Caki2 (cell line): ENCODE measurements at places on chromosomes 7 and 10. TPM values are rescaled to one million over a fixed set of nuclear protein-coding genes. Genes with fewer than 3 reads are reported as not detected.

GRCh38 chr10:128751284-128751683, 625.1 kb upstream of the MKI67 start:
- peak; percentile 34 for DNase-seq

GRCh38 chr7:55887821-55888247, 578 bp downstream of the ZNF713 start:
- DNase-seq: peak; percentile 8

Gene LEP
- not detected in 2 replicates for total RNA-seq

Gene IFIT1
- total RNA-seq: 19.8 and 26.9 TPM in 2 replicates

Gene TACC2
- total RNA-seq: 21.6 and 21.8 TPM in 2 replicates

- no peak for DNase-seq
Observed at GRCh38 chr10:107546284-107546683, 381.8 kb upstream of the SORCS1 start.

GRCh38 chr7:50667789-50668226, 102.6 kb upstream of the DDC start:
- DNase-seq: no peak

DNA sequence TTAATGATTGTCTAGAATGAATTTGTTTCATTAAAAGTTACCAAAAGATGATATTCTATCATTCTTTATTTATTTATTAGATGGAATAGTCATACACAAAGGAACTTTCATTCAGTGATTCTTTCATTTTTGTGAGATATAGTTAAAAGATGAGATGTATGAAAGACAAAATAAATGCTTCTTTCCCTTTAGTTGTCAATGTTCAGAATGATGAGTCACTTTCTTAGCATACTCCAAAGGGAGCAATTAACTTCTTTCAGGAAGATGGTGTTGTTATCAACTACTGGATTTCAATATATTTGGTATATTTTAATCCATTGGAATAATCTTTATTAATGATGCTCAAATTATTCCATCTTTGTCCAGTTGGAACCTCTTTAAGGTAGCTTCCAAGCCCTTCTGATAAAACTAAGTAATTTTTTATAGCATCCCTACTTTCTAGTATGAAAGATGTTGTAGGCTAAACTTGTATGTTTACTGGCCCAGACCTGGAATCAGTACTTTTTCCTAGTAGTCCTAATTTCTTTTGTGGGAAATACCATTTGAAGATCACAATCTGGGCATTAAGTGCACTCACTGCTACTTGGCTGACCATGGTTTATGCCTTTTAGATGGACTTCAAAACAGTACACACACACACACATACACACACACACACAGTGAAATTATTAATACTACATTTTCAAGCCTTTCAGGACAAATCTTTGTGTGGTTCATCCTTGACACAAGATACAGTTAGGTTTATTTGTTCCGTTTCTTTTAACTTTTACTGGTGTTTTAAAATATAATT, 2.5 kb downstream of the GIMAP7 start:
- no peak for DNase-seq

DNA sequence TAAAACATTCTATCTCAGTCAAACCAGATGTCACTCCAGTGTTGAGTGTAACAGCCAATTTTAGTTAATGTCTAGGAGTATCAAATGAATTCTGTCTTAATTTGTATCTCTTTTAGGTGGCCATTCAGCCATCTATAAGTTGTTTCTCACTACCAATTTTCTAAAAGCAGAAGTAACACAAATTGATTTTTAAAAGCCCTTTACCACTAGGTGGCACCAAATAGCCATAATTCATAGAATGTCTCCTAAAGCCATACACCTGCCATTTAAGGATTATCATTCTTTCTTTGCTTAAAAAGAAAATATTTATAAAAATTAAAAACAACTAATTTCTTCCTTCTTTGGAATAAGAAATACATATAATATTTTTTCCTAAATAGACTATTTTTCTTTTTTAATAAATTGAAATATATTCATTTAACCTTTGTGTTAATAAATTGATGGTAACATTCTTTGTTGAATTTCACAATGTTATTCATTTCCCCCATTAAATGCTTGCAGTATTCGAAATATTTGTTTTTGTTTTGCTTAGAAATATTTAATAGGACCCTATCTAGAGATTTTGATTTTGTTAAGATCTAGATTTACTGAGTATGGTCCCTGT, 107.8 kb upstream of the PPP1R3A start:
- no peak for DNase-seq

Gene PLEKHA1
- 42.6 and 58.2 TPM in 2 replicates for total RNA-seq

DNA sequence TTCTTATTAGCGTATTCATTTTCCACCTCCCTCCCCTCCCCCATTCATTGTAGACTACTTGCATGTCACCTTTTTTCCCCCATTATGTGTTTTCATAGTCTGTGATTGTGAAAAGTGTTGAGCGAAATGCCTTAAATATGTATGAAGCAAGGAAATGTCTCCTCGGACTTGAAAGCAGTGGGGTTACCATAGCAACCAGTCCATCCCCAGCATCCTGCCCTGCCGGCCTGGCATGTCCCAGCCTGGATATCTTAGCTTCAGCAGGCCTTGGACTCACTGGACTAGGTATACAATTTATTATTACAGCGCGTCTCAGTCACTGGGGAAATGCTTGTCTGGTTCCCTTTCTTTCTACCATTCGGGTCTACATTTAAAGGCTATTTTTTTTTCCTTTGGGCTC, 283.6 kb downstream of the BICC1 start:
- DNase-seq: no peak

GRCh38 chr7:22445140-22445743, 54.7 kb downstream of the STEAP1B start:
- no peak for DNase-seq

Gene VGF
- total RNA-seq: 0.14 and 0.74 TPM in 2 replicates

DNA sequence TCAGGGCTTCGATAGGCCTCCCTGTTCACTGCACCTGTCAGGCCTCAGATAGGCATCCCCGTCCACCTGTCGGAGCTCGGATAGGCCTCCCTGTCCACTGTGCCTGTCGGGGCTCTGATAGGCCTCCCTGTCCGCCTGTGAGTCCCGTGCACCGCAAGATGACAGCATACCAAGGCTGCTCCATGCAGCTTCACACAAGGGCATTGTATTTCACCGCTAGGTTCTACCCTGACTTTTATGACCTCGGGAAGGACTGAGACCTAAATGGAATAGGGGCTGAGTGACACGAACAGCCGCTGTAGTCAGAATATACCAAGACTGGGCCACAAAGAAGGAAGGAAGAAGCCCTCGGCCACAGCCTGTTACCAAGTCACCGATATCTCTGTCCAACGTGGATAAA, 271.2 kb downstream of the DIP2C start:
- DNase-seq: no peak

DNA sequence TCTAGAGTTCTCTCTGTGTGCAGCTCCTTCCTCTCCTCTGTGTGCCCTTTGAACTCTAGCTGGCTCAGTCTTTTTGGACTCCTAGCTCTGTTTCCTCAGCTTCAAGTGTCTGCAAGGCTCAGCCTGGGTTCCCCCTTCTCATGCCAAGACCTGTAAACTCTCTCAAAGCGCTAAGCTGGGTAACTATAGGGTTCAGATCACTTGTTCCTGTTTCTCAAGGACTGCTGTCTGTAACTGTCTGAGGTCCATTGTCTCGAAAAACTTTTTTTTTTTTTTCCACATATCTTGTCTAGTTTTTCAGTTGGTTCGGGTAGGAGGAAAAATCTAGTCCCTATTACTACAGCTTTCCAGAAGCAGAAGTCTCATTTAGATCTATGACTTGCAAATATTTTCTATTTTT, 46.6 kb upstream of the PPP1R17 start:
- no peak for DNase-seq

DNA sequence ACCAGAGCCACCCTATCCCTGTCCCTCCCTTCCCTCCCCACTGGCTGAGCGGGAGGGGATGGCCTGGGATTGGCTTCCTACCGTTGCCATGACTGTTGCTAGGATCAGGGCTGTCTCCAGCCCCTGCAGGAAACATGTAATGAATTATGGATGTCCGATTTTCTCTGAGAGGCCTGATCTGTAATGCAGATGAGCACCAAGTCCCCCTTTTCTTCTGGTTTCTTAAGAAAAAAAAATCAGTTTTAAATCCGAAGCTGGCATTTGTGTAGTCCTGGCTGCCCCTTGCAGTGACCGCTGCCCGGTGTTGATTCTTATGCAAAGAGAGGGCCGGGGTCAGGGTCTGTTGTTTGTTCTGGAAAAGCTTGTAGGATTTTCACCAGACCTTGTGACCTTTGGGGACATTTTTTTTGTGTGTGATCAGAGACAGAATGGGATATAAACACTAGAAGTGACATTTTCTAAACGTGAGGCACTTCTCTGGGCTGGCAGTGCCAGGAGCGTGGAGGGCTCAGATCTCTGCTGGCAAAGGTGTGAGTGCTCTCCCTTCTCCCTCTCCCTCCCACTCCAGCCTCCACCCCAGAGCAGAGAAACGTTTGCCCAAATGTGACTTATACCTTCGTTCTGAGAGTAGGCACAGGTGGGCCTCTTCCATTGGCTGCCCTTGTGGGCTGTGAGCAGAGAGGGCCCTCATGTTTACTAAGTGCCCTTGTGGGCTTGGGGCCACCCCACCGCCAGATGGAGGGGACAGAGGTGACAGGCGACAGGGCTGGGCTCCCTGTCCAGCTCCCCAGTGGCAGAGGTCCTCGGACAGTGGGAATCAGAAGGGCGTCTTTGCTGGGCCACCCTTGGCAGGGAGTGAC, 127.5 kb downstream of the DNAJB6 start:
- no peak for DNase-seq

DNA sequence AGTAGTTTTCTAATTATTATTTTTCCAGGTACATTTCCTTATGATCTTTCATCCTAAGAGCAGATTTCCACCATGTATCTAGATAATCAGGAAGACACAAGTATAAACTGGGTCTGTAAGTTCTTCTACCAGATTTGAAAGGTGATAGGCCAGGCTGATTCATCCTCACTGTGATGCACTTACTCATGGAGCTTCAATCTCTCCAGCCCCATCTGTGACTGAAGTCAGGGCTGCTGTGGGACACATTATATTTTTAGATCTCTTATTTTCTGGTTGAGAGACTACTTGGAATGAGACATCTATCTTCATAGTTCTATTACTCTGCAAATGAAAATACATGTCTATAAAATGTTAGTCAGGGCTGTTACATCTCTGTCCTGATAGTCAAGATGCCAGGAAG, 85.5 kb upstream of the SLC25A13 start:
- DNase-seq: peak; percentile 18

Gene ETV1
- 2.5 and 8.4 TPM in 2 replicates for total RNA-seq
